ENCODE measurements at places on chromosomes 16 and 17.

- no peak for DNase-seq
These were observed 72.6 kb upstream of the CACNG5 start for GRCh38 chr17:66762276-66762675.

DNA sequence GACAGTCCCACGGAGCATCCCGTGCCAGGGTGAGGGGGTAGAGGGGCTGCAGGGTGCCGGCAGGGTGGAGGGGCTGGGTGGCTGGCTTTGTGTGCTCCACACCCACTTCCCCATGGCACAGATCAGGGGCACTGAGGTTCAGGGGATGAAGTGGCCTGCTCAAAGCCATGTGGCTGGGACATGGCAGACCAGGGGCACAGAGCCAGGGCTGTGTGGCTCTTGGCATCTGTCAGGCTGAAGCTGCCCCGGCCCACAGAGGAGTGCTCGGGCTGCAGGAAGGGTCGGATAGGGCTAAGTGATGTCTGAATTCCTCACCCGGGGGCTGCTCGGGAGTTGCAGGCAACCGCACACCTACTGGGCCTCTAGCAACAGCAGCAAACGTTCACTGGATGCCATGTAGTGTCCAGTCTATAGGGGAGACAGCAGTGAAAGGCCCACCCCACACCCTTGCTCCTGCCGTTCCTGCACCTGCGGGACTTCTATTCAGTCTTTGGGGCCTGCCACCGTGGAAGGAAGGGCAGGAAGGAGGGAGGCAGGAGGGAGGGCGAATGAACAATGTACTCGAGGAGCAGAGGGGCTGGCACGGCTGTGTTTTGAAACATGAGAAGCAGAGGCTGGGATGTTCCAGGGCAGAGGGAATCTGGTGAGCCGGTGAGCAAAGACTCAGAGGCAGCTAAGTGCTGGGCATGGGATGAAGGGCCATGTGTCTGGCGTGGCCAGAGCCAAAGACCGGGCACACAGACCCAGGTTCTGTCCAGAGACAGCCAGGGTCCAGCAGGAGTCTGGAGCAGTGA, 15.1 kb downstream of the SLC5A10 start:
- no peak for DNase-seq

- no peak for DNase-seq
These were observed 715 bp downstream of the TLCD3A start for GRCh38 chr17:732902-733720.

DNA sequence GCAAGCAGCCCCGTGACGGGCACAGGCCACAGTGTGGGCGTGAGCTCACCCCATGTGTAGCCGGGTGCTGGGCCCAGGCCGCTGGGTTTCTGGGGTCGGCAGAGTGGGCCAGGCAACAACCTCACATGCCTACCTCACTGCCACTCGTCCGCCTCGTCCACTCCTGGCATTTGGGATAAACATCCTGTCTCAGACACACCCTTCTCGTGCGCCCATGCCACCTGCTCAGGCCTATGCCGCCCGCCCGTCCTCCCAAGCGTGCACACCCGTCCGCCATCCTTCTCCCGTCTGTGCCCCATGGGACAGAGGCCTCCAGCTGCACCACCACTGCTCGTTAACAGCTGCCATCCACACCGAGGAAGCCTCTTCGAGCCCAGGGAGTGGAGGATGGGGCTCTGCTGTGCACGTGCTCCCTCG, 64.3 kb downstream of the KLHDC4 start:
- no peak for DNase-seq

- no peak for DNase-seq
These were observed 20.1 kb upstream of the ABCC3 start for GRCh38 chr17:50614471-50615051.

GRCh38 chr17:56978441-56979090, 635 bp downstream of the SCPEP1 start:
- DNase-seq, result no peak

DNA sequence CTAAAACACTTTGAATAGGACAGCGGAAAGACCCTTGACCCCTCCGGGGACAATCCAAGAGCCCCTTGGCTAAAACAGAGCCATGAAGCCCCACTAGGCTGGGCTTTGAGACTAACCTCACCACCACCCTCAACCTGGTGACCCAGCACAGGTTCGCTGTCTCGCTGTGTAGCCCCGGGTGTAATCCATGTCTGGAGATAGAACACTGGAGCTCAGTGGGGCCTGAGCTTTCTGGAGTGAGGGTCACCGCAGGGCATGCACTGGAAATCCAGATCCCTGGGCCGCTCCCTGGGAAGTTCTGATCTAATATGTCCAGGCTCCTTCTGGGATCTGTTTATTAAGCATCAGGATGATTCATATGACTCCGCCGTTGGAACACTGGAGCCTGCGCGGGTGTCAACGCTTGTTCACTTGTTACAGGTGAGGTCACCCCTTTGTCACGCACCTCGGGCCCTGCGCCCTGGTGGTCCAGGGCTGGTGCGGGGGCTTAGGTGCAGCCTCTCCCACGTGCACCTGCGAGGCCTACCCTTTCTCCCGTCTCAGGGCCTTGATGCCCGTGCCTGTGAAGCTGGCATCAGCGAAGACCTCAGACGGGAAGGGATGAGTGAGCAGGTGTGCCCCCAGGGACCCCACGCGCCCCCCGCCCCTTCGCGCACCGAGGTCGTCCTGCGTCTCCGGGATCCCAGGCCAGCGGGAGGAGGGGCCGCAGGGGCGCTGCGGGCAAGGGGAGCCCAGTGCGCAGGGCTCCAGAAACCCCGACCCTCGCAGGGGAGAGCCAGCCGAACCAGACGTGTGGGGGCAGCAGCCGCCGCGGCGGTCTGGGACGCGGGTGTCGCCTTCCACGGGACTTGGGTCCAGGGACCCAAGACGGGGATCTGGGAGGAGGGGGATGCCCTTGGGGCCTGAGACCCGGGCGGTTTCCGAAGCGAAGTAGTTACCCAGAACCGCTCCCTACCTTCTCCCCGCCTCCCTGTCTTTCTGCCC, 224.1 kb upstream of the FOXF1 start:
- no peak for DNase-seq

- DNase-seq, result peak; percentile 61
These were observed 73.7 kb downstream of the ZFHX3 start for GRCh38 chr16:72974142-72974769.

DNA sequence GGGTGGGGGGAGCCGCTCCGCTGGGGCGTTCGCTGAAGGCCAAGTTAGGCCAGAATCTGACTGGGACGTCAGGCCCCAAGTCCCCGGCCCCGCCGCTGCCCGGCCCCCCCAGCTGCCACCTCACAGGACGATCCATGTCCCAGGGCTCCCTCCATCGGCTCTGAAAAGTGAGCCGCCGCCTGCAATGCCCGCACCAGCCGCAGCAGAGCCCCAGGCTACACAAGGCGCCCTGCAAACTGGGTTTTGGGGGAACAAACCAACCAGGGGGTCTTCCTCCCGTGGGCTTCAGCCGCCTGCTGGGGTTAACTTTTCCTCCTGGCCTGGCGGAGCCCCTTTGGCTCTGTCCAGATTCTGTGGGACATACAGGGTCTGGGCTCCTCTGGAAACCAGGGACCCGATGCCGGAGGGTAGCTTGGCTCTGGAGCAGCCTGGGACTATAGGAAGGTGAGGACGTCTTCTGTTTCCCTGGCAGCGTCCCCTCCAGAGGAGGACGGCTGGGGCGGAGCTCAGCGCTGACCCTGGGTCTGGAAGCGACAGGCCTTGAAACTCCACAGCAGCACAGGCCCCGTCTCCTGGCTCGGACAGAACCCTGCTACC, 835 bp downstream of the NME4 start:
- DNase-seq, result no peak

DNA sequence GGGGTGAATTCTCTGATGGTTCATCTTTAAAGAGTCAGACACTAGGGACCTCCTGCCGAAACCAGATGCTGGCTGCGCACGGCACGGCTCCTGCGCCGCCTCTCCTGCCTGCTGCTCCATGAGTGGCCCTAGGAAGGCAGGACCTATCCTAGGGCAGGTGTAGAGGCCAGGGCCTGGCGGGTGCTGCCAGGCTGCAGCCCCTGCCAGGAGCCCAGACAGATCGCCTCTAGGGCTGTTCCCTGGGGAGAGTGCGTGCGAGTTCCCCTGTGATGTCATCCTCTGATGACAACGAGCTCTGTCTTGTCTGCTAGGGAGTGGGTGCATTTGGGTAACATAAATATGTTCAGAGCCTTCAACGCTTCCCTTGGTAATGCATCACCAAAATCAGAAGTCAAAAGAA, 23.9 kb downstream of the SLC38A10 start:
- DNase-seq, result no peak

Measured in NCI-H774 (cell line).